ENCODE measurements at places on chromosomes 11 and 22. TPM values are rescaled to one million over a fixed set of nuclear protein-coding genes. Genes with fewer than 3 reads are reported as not detected.

DNA sequence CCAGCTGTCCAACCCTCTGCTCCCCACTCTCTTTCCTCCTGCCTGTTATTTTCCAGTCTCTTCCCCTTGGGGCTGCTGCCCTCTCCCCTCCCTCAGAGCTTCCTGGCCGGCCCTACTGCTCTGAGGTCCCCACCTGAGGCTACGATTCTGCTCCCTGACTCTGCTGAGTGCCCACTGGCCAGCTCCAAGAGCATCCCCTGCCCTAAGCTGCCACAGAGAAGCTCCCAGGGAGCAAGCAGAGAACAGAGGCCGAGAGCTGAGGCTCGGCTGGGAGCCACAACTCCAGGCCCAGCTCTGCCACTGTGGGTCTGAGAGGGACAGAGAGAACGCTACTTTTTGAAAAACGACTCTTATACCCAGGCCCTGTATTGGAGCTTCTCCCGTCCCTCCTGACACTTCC lies 61.1 kb downstream of the CHRDL2 start:
- no peak for DNase-seq

GRCh38 chr11:95301474-95301873 lies 70.5 kb upstream of the SESN3 start:
- DNase-seq = no peak

DNA sequence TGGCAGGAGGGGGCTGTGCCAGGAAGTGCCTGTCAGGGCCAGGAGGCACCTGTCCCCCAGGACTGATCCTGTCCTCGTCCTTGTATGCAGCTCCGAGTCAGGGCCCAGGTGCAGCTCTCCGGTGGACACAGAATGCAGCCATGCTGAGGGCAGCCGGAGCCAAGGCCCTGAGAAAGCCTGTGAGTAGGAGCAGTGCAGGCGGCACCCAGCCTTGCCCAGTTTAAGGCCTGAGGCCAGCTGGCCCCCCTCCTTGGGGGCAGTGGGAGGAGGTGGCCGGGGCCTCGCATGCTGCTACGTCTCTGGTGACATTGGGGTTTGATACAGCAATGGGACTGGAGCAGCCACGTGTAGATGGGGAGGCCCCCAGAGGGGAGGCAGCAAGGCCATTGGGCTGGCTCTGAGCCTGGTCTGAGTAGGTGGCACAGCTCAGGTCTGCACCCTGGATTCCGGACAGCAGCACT lies 34.9 kb downstream of the SBF1 start:
- no peak for DNase-seq

The ARHGAP8 gene
- 1.8 TPM for total RNA-seq

DNA sequence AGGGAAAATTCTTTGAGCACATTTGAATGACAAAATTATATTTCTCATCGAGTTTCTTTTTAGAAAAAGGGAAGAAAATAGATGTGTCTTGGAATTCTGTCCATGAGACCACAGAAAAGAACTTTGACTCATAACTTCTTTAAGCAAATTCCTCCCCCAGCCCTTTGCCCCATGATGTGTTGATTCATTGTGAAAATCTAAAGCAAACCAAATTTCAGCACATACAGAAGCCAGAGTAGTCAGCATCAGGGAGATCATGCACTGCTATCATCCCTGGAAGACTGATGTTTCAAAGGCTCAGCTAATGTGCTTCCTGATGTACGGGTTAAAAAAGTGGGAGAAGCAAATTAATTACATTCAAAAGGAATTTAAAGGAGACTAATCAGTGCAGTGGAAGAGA lies 159.7 kb downstream of the FAT3 start:
- no peak for DNase-seq

The FXYD2 gene
- total RNA-seq = 23.1 TPM

DNA sequence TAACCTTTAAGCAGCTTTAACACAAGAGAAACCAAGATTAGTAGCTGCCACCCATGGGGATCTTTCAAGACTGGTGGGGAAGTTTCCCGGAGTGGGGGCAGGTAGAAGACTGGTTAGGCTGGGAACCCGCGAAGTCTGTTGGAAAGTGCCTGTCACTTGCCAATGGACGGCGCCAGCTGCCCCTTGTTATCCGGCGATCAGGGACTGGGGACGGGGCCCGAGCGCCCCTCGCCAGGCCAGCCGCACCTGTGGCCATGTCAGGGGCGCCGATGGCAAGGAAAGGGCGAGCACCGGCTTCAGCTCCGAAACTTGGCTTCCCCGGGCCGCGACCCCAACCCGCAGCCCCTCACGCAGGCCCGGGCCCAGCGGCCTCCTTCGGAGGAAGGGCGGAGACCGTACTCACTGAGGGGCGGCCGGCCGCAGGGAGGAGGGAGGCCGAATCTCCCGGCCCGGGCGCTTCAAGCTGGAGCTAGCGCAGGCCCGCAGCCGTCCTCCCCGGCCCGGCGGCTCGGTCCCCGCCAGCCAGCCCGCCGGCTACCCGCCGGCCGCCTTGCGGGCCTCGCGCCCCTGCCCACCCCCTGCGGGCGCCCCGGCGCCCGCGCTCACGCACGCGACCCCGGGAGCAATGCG lies 539 bp downstream of the EIF4ENIF1 start:
- peak; percentile 52 for DNase-seq

DNA sequence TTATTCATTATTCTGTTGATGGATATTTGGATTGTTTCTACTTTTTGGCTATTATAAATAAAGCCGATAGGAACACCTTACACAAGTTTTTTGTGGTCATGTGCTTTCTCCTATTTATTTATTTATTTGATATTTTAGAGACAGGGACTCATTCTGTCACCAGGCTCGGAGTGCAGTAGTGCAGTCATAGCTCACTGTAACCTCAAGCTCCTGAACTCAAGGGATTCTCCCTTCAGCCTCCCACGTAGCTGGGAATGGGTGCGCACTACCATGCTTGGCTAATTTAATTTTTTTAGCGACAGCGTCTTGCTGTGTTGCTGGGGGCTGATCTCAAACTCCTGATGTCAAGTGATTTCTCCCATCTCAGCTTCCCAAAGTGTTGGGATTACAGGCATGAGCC lies 135.1 kb downstream of the UVRAG start:
- no peak for DNase-seq

DNA sequence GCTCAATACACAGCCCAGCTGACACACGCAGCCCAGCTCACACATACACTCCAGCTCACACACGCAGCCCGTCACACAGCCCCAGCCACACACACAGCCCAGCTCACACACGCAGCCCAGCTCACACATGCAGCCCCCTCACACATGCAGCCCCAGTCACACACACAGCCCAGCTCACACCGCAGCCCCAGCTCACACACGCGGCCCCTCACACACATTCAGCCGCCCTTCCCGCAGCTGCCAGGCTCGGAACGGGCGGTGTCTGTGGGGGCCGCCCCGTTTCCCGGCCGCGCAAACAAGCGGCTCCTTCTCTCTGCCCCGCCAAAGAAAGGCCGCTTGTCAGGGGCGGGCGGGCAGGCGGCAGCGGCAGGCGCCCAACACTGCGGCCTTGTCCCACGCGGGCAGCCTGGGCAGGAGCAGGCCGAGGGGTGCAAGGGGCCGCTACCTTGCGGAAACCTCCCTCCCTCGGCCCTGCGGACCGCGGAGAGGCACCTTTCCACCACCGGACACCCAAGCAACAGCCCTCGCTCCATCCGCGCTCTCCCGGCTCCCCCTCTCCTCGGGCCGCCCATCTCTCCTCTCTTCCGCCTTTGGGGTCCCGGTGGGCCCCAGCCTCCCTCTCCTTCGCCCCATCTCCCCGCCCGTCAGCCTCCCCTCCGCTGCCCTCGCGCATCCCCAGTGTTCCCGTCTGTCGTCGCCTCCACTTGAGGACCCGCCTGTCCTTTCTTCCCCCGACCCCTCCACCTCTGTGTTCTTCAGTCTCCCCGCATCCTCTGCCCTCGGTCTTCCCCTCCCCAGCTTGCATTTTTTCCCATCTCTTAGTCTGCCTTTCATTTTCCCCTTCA lies 2.2 kb downstream of the PHLDB1 start:
- DNase-seq = peak; percentile 58

- DNase-seq = no peak
These were observed 729.3 kb upstream of the LUZP2 start for GRCh38 chr11:23767576-23767975.

DNA sequence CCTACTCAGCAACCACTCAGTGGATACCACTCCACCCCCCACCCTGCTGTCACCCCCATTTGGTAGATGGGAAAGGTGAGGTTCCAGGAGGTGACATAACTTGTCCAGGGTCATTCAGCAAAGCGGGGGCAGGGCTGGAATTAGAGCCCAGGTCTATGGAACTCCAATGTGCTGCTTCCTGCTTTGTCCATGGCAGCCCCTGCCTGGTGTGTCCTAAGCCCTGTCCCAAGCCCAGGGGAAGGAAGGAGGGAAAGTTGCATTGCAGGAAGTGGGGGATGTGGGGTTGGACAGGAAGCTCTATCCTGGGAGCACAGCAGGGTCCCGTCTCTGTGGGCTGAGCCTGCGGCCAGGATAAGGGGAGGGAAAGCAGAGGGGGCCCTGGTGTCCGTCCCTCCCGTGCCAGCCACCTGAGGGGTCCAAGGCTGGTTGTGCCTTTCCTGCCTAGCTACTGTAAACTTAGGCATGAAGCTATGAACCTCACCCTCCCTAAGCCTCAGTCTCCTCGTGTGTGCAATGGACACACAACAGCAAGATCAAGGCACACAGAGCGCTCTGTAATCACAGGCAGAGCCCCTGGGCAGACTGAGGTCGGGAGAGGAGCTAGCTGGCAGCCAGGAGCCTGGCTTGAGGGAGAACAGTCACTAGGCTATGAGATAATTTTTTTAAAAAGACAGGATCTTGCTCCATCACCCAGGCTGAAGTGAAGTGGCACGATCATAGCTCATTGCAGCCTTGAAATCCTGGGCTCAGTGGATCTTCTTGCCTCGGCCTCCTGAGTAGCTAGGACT lies 12.9 kb downstream of the GAL3ST1 start:
- DNase-seq = no peak

- DNase-seq = no peak
These were observed 212.0 kb upstream of the CHORDC1 start for GRCh38 chr11:90434858-90435257.

The SCGB2A2 gene
- total RNA-seq = not detected

GRCh38 chr22:17772958-17773605 lies 1.2 kb downstream of the BID start:
- no peak for DNase-seq

- DNase-seq = peak; percentile 42
These were observed 25.5 kb downstream of the NNMT start for GRCh38 chr11:114321621-114322257.

DNA sequence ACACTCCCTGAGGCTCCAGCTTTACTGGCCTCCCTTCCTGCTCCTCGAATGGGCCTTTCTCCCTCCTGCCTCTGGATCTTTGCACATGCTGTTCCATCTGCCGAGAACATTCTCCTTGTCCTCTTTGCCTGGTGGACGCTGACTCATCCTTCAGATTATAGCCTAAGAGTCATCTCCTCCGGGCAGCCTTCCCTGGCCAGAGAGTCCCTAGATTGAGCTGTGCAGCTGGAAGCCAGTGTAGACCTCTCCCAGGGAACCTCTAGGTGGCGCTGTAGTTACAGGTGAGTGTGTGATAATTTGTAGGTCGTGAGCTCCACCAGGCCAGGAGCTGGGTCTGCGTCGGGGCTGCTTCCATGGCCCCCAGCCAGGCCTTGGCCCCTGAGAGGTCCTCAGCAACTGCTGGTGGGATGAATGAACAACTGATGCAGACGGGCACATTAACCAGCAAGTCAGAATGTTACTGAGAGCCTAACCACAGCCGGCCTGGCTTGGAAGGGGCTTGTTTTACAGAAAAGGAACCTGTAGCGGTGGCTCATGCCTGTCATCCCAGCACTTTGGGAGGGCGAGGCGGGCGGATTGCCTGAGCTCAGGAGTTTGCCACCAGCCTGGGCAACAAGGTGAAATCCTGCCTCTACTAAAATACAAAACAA lies 8.7 kb downstream of the PNPLA5 start:
- DNase-seq = peak; percentile 37

The C11orf58 gene
- total RNA-seq = 144 TPM

DNA sequence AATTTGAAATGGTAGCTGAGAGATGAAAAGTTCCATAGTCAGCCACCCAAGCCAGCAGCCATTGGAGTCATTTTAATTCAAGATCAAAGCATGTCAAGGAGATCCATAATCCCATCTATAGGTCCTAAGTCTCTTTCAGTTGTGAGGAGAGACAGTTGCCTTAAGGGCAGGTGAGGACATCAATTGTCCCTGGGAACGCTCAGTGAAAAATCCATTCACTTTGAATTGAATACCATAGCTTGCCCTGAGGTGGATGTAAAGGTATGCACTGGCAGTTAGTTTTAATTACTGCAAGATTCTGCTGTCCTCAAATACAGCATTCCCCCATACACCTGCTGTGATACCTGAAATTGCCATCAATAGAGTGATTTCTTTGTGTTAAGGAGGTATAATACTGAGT lies 25.3 kb upstream of the TBCEL start:
- DNase-seq = no peak

The CCDC116 gene
- total RNA-seq = 0.88 TPM

- no peak for DNase-seq
These were observed 6.8 kb upstream of the ZBED5 start for GRCh38 chr11:10864688-10865087.

GRCh38 chr11:75073459-75074190 lies 23.1 kb downstream of the OR2AT4 start:
- DNase-seq = no peak

The TRIM3 gene
- 21.0 TPM for total RNA-seq

DNA sequence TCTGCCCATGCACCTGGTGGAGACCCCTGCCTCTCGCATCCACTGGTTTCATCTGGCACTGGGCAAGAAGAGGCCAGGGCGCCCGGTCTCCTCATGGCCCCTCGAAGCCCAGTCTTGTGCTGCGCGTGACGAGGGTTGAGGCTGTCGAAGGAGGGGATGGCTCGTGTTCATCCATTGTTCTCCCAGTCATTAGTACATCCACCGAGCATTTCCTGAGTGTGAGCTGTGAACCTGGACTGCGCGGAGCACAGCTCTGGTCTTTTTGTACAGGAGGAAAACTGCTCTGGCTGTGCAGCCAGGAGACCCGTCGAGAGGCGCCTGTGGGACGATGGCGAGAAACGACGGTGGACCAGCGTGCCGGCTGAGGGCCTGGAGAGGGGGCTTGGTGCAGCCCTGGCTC lies 6.8 kb downstream of the CACNA1I start:
- DNase-seq = no peak

DNA sequence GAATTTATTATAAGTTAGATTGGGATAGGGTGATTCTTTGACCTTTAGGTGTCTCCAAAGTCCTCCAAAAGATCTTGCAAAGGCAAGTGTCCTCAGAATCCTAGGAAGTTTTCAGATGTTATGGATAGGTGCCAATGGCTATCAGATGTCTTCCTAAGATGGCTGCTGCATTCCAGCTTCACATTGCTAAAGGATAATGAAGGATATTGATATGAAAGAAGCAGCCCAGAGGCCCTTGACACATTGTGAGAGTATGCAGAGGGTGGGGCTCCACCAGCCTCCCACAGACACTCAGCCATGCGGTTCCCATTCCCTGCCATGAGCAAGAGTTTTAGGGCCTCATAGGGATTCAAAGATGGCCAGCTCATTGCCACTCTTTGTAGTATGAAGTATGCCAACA lies 22.3 kb upstream of the GLYATL2 start:
- no peak for DNase-seq

Measured in ovary (tissue), 10 donors.